ENCODE measurements at places on chromosomes 4 and X.

DNA sequence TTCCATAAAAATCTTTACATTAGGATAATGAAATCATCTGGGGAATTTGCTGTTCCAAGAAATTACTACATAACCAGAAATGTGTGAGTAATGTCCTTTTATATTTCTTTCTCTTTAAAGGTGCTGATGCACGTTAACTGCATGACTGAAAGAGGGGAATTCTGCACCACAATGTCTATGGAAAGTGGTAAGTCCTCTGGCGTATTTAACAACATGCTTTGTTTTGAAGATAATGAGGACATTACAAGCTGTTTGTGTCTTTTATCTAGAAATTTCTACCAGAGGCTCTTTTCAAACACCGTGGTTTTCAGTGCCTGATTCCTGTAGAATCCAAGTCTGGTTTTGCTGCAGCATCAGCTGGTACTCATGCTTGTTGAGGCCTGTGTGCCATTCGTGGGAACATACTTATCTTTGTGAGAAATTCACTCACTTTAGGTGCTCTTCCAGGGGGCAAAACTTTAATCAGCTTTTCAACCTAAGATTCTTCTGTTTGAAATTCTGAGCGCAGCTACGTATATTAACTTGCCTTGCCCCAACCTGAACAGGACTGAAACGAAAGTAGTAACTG lies 257.2 kb downstream of the PDHA2 start:
- DNase-seq, result peak; percentile 26

DNA sequence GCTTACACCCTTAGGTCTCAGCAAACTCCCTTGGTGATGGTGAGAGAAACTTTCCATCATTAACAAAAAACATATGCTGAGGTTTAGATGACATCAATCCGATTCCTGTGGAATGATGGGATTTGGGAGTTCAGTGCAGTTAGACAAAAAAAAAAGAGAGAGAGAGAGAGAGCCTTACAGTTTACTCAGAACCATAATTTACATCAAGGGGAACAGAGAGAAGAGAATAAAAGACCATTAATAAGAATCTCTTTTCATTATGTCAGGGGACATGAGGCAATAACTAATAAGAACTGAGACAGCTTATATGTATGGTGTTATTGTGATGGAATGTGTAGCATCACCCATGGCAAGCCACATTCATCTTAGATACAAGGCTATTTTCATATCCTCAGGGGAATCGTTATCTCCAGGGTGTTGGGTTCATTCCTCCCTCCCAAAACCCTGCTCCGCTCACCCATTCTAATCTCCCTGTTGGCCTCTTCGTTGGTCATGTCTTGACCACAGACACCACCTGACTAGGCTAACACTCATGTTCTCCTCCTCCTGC lies 175.7 kb upstream of the MXRA5 start:
- no peak for DNase-seq

DNA sequence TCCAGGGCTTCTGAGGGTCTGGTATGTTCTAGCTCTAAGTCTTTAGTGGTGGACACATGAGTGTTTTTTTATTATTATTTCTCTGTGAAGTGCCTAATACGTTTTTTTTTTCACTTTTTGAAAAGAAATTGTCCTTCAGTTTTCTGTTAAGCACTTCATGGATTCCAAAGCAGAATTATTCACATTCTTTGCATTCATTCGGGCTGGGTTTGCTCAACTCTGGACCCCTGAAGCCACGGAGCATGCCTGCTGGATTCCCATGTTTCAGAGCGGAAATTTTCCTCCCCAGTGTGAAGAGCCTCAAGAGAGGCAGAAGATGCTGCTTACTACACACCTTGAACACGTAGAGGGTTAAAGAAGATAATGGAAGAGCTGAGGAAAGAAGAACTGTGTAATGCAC lies 107.5 kb downstream of the EGF start:
- DNase-seq, result peak; percentile 6

- peak; percentile 57 for DNase-seq
These were observed 425.7 kb downstream of the GPAT3 start for GRCh38 chr4:83961575-83961974.

- DNase-seq, result no peak
These were observed 5.2 kb downstream of the KCNE5 start for GRCh38 chrX:109619771-109620170.

GRCh38 chr4:122003335-122003734 lies 51.5 kb upstream of the TRPC3 start:
- peak; percentile 27 for DNase-seq
